WTC11 (cell line): ENCODE measurements at places on chromosomes 1 and 21.

DNA sequence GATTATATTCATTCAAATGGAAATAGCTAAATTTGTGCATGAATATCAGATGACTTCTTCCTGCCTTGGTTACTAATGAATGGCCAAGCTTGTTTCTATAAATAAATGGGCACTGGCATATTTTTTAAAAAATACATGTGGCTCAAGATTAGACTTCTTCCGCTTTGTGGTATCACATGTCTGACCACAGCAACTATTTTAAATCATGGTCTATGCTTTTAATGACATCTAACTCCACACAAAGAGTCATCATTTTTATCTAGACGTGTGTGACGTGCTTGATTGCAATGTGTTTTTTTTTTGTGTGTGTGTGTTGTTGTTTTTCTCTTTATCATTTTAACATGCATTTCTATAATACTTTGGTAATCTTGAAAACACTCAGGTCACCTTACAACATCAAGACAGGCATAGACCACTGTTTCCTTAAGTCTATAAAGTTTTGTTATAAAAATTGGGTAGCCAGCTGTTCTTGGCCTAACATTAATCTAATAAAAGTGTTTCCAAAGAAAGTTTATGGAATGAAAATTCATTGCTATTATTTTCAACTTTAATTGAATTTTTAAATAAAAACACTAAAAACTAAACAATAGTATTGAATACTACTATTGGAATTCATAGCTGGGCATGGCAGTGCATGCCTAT lies 29.5 kb downstream of the RGS1 start:
- no peak for DNase-seq

- no peak for DNase-seq
Observed at GRCh38 chr1:4587721-4588120, 66.7 kb upstream of the AJAP1 start.

DNA sequence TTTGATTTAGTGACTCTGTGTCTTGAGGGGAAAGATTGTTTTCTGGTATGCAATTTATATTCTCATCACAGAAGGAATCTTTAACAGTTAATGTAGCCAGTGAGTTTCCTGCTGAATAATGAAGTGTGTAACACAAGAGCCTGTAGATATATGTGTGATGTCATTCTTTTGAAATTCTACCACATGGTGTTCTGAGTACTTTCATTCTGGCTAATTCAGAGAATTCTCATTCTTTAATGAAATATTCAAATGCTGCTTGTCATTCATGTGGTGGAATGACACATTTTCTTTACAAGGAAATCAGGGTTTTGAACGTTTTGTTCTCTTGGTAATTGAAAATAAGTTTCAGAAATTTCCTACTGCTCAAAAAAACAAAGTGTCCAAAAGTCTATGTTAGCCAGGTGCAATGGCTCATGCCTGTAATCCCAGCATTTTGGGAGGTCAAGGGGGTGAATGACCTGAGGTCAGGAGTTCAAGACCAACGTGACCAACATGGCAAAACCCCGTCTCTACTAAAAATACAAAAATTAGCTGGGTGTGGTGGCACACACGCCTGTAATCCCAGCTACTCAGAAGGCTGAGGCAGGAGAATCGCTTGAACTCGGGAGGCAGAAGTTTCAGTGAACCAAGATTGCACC lies 79.6 kb downstream of the MAP3K21 start:
- no peak for DNase-seq

DNA sequence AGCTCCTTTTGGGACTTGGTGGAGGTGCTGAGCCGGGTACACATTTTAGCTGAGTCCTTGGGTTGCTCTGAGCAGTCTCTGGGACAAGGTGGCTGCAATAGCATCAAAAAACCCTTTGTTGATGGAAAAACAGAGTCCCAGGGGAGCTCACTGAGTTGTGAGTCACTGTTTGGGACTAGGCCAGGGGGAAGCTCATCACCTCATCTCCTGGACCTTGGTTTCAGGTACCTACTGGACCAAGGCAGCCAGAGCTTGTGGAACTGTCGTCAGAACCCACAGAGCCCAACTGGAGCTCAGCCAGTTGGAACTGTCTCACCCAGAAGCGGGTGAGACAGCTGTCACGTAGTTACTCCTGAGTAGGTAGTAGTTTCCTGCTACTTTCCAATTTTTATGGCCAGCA lies 146.7 kb downstream of the HLX start:
- DNase-seq: no peak

DNA sequence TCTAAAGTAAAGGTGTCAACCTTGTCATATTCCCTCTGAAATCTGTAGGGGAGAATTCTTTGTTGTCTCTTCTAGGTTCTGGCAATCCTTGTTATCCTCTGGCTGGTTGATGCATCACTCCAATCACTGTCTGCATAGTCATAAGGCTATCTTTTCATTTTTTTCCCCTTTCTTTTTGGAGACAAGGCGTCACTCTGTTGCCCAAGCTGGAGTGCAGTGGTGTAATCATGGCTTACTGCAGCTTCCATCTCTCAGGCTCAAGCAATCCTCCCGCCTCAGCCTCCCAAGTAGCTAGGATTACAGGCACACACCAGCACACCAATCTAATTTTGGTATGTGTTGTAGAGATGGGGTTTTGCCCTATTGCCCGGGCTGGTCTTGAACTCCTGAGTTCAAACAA lies 12.9 kb downstream of the DPYD start:
- no peak for DNase-seq

DNA sequence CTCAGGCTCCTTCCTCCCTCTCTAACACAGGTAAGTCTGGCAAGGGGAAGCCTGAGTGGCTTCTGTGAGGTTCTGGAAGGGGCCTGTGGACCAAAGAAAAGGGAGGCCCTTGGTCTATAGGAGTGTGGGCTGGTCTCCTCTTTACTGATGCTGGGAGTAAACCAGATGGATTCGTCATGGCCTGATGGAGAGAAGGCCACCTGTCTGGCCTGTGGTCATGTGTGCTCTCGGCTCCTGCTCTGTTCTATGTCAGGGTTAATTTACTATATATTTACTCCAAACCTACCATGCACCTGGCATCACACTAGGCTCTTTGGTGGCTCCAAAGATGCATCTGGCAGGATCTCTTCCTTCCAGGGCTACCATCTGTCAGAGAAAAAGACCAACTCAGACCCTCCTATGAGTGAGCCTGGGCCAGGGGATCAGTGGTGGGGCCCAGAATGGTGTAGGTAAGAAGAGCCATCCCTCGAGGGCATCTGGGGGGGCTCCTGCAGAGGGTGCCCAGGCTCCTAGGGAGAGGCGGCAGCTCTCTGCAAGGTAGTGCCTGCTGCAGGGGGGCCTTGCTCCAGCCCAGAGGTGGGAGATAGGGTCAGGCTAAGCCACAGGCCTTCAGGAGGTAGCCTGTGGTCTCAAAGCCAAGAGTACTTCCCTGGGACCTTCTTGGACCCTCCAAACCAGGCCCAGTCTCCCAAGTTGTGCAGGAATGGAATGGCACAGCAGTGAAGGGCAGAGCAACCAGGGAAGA lies 68.2 kb upstream of the SELENON start:
- no peak for DNase-seq

- no peak for DNase-seq
Observed at GRCh38 chr1:45730780-45731319, 19.6 kb downstream of the IPP start.

DNA sequence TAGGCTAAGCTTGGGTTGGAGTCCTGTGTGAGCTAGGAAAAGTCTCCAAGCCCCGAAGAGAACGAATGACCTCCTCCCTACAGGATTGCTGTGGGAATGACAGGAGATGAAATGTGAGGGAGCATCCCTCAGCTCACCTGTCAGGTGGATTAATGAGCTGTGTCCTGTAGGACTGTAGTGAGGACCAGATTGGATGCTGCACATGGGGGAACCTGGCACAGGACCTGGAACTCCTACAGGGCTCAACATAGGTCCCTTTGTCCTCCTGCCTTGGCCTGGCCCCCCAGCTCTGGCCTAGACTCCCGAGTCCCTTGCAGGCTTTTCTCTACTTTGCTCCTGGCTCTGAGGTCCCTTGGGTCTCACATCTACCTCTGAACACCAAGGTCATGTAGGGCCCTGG lies 155.7 kb downstream of the PTPRU start:
- no peak for DNase-seq
